Activated CD4-positive, alpha-beta T cell treated with anti-CD3 and anti-CD28 coated beads for 48 hours (primary cell): ENCODE measurements at places on chromosomes 6 and 20.

- no peak for DNase-seq
Observed at GRCh38 chr20:47008842-47009518, 114.3 kb downstream of the EYA2 start.

GRCh38 chr20:31523361-31524283 lies 9.4 kb downstream of the HM13 start:
- DNase-seq: no peak

- DNase-seq: no peak
Observed at GRCh38 chr6:126665551-126665950, 325.6 kb downstream of the CENPW start.

GRCh38 chr20:48652961-48653705 lies 174.7 kb downstream of the PREX1 start:
- no peak for DNase-seq

DNA sequence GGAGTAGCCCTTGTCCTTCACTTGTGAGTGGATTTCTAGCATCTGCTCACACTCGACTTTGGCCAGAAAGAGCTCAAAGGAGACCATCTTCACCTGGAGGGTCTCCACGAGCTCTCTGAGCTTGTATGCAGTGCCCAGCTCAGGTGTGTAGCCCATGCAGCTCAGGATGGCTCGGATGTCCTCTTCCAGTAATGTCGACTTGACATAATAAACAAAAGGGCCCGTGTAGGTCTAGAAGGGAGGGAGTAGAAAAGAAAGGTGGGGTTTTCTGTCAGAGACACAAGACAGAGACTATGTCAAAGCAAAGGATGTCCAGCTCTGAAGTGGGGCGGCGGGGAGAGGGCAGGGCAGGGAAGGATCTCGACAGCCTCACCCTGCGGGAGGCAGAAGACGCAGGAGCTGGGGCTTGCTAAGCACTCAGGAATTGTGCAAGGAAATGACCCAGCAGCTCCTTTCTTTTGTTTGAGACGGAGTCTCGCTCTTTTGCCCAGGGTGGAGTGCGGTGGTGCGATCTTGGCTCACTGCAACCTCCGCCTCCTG lies 8.6 kb downstream of the SPATA2 start:
- DNase-seq: no peak

DNA sequence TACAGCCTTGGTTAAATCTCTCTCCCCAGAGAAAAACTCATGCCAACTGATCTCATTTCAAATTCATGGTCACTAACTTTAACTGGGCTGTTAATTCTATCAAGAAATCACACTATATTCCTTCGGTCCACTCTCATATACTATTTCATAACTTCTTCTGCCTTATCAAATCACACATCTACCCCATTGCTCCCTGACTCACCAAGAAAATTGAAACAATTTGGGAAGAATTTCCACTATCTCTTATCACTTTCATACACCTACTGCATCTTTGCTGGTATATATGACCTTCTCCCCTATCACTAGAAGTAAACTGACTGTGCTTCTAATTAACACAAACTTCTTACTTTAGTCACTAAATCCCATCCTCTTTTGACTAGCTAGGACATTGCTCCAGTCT lies 102.3 kb downstream of the FILIP1 start:
- DNase-seq: no peak

DNA sequence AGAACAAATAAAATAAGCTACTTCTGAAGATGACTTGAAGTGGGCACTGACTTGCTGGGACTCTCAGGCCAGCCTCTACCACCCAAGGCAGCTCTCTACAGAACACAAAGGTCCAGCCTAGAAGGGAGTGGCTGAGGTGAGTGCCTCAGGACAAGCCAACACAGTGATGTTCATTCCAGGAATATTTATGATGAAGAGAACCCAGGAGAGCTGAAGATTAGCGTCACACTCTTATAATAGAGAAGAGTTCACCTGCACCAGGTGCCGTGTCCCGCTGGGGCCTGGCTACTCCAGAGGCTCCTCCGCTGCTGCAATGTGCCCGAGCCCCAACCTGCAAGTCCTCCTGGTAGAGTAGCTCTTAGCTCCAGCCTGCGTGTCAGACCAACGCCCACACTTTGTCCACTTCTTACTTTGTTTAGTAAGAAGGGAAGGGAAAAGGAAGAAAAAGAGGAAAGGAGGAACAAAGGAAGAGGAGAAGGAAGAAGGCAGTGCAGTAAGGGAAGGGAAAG lies 182.4 kb upstream of the QKI start:
- no peak for DNase-seq

- no peak for DNase-seq
Observed at GRCh38 chr6:33769248-33769821, 19.6 kb downstream of the LEMD2 start.

- no peak for DNase-seq
Observed at GRCh38 chr20:58479726-58480440, 35.3 kb downstream of the APCDD1L start.
